Activated CD4-positive, CD25-positive, alpha-beta regulatory T cell treated with anti-CD3 and anti-CD28 coated beads, Interleukin-2, amount 50 U/mL, for 16 hours (primary cell): ENCODE measurements at places on chromosomes 12 and 14.

- DNase-seq: no peak
Measured at GRCh38 chr14:60085085-60085484, 6.6 kb upstream of the PCNX4 start.

DNA sequence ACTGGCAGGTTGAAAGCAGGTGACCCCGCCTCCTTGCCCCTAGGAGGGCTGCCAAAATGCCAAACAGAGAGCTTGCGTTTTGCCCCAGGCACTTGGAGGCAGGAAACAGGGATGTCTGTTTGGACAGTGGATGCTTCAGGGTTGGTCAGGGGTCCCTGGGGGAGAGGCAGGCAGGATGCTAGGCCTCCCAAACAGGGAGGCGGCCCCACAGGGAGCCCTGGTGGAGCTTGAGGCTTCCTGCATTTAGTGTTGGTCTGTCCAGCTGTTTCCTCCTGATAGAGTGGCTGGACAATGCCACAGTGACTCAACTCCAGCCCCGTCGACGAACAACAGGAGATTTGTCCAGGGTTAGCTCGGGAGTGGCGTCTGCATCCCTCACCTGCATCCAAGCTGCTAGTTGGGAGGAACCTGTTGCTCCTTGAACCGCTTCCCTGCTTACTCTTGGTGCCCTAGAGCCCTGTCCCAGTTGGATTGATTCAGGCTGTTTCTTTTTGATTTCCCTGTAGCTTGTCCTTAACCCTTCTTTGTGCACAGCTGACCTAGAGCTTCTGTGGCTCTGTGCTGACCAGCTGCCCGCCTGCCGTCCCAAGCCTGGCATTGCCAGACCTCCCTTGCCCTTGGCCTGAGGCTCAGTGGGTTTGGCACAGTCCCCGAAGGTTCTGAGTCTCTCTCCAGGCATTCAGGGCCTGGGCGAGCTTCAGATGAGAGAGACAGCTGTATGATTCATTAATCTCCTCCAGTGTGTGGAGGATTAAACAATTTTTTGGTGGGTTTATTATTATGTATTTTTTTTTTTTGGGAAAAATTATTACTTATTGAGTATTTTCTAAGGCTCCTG lies 45.9 kb downstream of the TSPAN9 start:
- DNase-seq: no peak

- DNase-seq: no peak
Measured at GRCh38 chr12:9240776-9241175, 32.6 kb upstream of the PZP start.

- no peak for DNase-seq
Measured at GRCh38 chr14:65229748-65230728, 127.7 kb upstream of the MAX start.

DNA sequence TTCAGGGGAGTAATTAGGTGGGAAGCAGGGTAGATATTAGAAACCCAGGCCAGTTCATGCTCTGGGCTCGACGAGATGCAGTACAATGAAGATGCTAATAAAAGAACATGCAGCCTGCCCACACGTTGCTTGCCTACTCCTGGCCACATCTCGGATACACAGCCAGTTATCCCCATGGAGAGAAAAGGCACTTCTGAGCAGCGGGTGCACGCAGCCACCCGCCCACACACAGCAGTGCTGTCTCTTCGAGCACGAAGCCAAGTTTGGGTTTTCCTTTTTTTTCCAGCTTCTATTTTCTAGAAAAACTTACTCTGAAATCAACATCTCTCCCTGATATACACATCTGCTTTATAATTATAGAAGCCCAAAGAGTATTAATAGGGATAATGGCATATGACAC lies 85.7 kb downstream of the CIT start:
- no peak for DNase-seq

DNA sequence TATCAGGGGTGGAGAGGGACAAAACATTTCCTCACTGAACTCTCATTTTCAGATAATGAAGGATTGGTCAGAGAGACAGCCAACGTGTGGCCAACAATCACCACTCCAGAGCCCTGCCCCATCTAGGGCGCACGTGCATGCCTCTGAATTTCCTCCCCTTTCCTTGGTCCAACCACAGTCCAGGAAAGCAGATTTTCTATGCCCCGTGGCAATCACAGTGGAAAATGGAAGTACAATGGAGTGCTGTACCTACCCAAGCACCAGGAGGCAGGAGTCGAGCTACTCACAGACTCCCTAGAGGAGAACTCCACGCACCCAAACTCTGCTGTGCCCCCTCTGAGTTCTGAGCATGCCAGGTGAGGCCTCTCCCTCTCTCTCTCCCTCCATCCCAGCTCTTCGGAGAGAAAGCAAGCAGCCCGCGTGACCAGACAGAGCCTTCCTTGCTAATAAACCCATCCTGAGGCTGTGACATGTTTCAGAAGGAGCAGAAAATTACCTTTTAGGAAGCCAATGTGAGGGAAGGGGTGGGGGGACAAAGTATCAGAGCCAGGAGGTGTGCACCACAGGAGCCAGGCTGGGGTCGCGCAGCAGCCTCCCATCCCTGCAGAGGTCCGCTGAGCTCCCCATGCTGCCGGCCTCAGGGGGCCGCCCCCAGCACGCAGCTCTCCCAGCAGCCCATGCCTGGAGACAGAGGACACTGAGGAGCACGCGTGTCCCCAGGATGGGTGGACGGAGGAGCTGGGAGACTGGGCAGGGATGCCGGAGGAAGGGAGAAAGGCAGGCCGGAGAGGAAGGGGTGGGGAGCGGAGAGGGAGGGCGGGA lies 73.4 kb downstream of the PITPNM2 start:
- DNase-seq: no peak

DNA sequence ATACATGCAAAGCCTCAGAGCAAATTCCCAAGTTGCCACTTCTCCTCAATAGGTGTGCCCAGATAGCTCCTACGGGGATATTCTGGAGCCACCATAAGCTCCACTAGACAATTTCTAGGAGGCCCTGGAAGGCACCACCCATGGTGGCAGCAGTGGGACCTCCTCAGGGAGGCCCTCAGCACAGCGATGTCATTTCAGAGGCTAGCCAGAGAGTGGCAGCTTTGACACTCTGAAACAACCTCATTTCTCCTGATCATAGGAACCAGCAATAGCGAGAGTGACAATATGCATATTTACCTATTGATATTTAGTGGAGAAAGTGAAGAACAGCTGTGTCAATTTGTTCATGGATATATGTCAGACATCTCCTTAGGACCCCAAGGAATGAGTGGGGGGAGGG lies 612.3 kb downstream of the SOX5 start:
- DNase-seq: no peak

DNA sequence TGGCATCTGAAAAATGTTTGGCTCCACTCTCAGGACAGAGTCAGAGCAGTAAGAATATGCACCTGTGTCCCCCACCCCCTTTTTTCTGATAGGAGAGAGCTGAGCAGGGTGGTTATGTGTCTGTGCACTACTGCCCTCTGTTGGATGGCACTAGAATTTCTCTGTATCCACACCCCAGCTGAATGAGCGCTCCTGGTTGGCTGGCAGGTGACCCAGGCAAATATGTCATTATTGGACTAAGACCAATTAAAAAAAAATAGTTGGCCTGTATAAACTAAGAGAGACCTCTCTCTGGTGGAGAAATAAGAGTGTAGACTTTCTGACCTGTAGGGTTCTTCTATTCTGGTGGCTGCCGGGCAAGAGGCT lies 107.0 kb downstream of the PTCSC3 start:
- no peak for DNase-seq

- no peak for DNase-seq
Measured at GRCh38 chr14:45867046-45867894, 614.3 kb upstream of the MIS18BP1 start.

DNA sequence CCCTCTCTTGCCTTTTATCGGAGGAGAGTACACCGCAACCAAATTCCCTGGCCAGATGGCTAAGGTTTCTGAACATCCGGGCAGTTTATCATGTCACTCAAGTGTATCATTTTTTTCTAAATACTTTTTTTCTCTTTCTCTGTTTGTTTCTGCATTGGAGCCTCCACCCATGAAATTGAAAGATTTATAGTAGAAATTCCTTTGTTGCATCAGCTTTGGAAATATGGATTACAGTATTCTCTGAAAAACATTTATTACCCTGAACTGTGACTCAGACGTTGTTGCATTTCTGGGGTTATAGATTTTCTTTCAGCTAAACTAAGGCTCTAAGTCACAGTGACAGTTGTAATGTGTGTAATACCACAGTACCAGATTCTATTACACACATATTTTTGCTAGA lies 187.0 kb downstream of the SPTSSA start:
- no peak for DNase-seq

- DNase-seq: no peak
Measured at GRCh38 chr14:47040550-47040949, 389.0 kb upstream of the RPL10L start.

GRCh38 chr14:66464261-66464660 lies 21.9 kb upstream of the CCDC196 start:
- DNase-seq: no peak

GRCh38 chr14:74684434-74684833 lies 28.4 kb downstream of the AREL1 start:
- DNase-seq: no peak

- DNase-seq: no peak
Measured at GRCh38 chr12:89632778-89633177, 75.9 kb downstream of the ATP2B1 start.

DNA sequence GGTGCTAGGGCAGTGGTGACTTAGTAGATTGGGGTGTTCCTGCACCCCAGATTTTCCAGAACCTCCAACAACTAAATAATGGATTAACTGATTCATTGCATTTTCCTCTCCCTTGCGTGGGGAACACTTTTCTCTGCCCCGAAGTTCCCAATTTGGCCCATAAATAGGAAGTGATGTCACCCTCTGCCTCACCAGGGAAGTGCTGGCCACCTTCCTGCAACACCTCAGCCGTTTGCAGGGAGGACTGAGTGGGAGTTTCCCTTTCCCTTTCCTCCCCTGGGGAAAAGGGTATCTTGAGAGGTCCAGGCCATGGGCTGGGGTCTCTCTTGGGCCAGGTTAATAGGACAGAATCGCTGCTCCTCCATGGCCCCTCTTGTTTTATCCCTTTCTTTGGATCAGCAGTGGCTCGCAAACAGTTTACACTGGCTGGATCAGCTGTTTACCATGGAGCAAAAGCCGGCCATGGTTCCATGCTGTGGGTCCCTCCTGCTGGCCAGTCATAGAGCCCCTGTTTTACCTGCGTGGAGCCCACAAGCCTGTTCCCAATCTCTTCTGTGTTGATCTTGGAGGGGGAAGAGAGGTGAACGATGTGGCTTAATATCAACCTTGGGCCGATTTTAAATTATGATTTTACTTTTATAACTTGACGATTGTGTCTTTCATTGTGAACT lies 91.6 kb upstream of the VRK1 start:
- DNase-seq: no peak

GRCh38 chr12:76457818-76458217 lies 101.8 kb downstream of the OSBPL8 start:
- no peak for DNase-seq

DNA sequence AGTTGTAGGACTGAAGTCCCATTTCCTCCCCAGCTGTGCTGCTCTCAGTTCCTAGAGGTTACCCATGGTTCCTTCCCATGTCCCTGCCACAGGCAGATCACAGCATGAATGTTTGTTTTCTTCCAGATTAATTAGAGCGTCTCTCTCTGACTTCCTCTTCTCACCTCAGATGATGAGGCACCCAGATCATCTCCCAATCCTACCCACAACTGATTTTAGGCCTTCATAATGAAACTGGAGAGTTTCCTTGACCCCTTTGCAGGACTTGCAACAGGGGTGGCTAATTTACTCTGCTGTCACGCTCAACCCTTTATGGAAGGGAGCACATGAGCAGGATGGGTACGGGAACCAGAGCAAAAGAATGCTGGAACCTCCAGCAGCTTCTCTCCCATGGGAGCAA lies 32.1 kb upstream of the TXNRD1 start:
- DNase-seq: no peak

GRCh38 chr12:41605545-41606305 lies 417.6 kb downstream of the PDZRN4 start:
- DNase-seq: no peak

GRCh38 chr12:70733385-70733784 lies 96.2 kb upstream of the PTPRB start:
- DNase-seq: no peak

- no peak for DNase-seq
Measured at GRCh38 chr12:128450810-128451209, 183.8 kb downstream of the TMEM132C start.

DNA sequence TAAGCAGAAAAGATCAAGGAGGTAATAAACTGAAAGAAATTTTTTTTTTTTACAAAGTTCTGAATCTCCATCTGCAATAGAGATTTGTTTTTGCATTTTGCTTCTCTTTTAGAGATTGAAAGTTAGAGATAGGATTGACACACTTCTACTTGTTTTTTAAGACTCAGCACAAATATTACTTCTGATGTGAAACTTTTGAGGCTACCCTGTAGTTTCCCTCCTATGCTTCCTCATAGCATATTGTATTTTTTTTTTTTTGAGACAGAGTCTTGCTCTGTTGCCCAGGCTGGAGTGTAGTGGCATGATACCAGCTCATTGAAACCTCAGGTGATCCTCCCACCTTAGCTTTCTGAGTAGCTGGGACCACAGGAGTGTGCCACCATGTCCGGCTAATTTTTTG lies 32.1 kb upstream of the SGPP1 start:
- DNase-seq: no peak

DNA sequence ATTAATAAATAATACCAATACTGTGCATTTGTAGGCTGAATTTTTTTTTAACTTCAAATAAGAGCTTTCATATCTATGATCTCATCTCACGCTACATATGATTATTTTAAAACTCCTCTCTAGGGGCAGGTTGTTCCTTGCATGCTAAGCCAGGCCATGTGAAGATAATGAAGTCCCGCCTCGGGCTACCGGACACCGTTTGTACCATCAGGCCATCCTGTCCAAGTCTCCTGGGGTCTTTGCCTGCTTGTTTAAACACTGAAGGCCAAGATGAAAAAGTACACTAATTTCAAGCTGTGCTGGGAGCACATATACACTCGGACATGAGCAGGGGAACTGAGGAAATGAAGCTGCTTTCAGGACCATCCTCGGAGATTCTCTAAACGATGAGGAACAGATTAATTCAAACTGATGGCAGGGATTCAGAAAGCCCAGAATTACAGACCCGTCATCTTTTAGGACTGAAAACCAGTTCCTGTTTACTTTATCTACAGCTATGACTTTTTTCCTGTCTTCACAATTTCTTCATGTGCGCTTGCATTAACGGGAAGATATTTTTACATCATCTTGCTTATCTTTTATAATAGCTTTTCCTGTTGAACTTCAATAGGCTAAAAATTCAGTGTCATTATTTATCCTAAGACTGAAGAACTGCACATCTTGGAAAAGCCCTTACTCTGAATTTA lies 6.3 kb upstream of the ABHD12B start:
- no peak for DNase-seq

- DNase-seq: no peak
Measured at GRCh38 chr12:88628856-88629509, 48.7 kb upstream of the KITLG start.

DNA sequence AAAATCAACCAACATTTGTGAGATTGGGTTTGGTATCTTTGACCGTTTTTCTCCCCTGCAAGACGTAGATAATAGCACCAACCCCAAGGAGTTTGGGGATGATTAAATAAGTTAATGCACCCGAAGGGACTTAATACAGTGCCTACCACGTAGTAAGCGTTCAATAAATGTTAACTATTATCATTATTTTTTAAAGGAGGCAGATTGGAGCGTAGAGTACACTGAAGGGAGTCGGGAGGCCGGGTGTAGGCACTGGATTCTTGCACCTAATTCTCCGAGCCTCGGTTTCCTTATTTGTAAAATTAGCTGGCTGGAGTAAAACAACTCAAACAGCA lies 367 bp upstream of the FRS2 start:
- no peak for DNase-seq
